ENCODE measurements at places on chromosomes 6 and 20. TPM values are rescaled to one million over a fixed set of nuclear protein-coding genes. Genes with fewer than 3 reads are reported as not detected.

Gene MOCS1
- 58.9 TPM for total RNA-seq

Gene CLPSL2
- total RNA-seq = not detected

Gene VARS1
- total RNA-seq = 35.6 TPM

Gene PLTP
- 221 TPM for total RNA-seq

Gene PCNA
- total RNA-seq = 112 TPM

Gene TMEM151B
- total RNA-seq = 0.21 TPM

Gene RGS17
- total RNA-seq = 0.91 TPM

Gene ARG1
- total RNA-seq = 1.3 TPM

Gene CLVS2
- total RNA-seq = 11.6 TPM

Gene USP49
- 16.5 TPM for total RNA-seq

Gene RNF146
- 102 TPM for total RNA-seq

Gene TFAP2A
- not detected for total RNA-seq

Gene CAGE1
- total RNA-seq = not detected

Gene SAMD10
- 0.83 TPM for total RNA-seq

Gene CST2
- not detected for total RNA-seq

Gene COL9A3
- total RNA-seq = 1.2 TPM

Gene PNLDC1
- total RNA-seq = 0.69 TPM

Gene MUC22
- not detected for total RNA-seq

Gene RAB44
- 0.37 TPM for total RNA-seq

Gene BPIFA1
- not detected for total RNA-seq

Gene SLC26A8
- not detected for total RNA-seq

Gene RFX6
- total RNA-seq = not detected

Gene LST1
- total RNA-seq = 3.2 TPM

Gene ATP6V1G2
- 1.6 TPM for total RNA-seq

Gene KHDC1L
- not detected for total RNA-seq

All from uterus (tissue), 4 donors.